ENCODE measurements at places on chromosomes 7 and 10.

DNA sequence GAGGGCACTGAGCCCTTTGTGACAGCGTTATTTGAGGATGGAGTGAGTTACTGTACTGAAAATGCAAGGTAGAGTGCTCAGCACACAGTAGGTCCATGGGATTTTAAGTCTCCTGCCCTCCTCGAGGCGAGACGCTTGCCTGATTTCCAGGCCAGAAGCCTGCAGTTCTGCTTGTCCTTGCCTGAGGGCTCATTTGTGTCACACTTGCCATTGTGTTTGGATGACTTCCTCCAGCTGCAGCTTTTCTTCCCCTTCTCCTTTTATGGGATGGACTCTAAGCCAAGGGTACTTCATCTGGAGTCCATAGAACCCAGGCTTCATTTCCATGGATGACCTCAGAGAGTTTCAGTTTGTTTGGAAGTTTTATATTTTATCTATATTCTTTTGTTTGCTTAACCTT is 304.2 kb upstream of the BMPER start:
- DNase-seq: no peak

- no peak for DNase-seq
These were observed 239.2 kb downstream of the GRID1 start for GRCh38 chr10:86127274-86127819.

GRCh38 chr7:39367943-39368342 is 198.3 kb upstream of the YAE1 start:
- DNase-seq: no peak

GRCh38 chr10:77832238-77832637 is 94.3 kb downstream of the DLG5 start:
- DNase-seq: no peak

GRCh38 chr7:23438171-23438570 is 32.1 kb downstream of the IGF2BP3 start:
- DNase-seq: no peak

GRCh38 chr7:53476566-53476965 is 441.1 kb downstream of the POM121L12 start:
- DNase-seq: no peak

DNA sequence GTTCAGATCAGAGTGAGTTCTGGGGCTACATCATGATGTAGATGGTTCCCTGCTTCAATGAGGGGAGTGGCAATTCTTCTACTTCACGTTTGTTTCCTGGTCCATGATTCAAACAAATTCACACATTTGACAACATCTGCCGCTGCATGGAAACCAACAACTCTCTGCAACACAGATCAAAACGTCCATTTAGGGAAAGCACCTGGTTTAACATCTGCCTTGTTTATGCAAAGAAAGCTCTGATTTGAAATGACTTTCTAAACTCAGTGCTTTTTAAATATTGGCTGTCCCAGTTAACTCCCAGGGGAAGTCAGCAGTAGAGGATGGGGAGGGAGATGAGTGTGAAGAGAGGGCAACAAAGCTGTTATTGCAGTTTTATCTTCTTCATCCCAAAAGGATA is 93.8 kb downstream of the GAD2 start:
- DNase-seq: no peak

GRCh38 chr7:47143339-47143738 is 438.6 kb downstream of the TNS3 start:
- no peak for DNase-seq

- no peak for DNase-seq
These were observed 45.5 kb downstream of the GSAP start for GRCh38 chr7:77370606-77371005.

- DNase-seq: no peak
These were observed 9.2 kb downstream of the LAMB4 start for GRCh38 chr7:108120933-108121332.

GRCh38 chr7:139763330-139763729 is 14.5 kb downstream of the HIPK2 start:
- no peak for DNase-seq

DNA sequence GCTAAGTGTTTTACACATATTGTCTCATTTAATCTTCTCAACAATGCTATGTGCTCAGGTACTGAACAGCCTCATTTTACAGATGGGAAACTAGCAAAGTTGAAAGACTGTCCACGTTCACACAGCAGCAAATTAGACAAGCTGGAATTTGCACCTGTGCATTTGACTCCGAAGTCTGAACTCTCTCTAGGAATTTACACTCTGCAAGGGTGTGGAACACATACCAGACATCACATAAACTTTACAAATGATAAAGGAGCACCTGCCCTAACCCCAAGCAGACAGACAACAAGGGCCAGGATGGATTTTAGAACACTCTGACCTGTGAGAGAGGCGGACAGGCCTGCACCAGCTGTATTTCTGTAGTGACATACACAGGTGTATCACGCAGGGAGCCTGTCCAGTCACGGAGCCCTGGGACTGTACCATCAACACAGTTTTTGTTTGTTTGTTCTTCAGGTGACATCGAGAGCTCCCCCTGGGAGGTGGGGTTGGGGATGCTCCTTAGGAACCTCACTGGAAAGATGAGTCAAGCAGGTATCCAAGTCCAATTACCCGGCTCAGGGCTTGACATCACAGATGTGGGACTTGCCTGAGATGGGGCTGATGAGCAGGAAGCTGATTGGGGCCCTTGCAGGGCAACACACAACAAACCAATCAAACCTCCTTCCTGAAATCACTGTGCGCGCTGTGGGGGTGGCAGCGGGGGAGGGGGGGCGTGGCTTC is 31.0 kb downstream of the MKI67 start:
- no peak for DNase-seq

DNA sequence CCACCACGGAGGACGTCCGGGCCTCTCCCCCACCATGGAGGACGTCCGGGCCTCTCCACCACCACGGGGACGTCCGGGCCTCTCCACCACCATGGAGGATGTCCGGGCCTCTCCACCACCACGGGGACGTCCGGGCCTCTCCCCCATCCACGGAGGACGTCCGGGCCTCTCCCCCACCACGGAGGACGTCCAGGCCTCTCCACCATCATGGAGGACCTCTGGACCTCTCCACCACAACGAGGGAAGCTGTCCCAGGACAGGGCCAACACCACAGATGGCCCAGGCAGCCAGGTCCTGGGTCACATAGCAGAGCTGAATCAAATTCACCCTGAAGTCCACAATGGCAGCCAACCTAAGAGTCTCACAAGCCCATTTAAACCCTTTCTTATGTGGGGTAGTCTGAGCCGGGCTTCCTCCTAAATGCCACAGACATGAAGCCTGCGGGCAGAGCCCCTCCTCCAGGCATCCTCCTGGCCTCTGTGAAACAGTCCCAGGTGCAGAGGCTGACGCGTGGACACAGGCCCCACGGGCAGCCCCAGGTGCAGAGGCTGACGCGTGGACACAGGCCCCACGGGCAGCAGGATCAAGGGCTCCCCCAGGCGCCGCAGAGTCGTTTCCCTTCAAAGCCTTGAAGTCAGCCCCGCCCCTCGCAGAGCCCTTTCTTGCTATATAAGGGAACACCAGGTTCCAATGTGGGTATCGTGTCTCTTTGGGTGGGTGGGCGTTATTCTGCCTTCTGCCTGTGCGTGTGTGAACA is 47.0 kb downstream of the FOXL3 start:
- DNase-seq: no peak

DNA sequence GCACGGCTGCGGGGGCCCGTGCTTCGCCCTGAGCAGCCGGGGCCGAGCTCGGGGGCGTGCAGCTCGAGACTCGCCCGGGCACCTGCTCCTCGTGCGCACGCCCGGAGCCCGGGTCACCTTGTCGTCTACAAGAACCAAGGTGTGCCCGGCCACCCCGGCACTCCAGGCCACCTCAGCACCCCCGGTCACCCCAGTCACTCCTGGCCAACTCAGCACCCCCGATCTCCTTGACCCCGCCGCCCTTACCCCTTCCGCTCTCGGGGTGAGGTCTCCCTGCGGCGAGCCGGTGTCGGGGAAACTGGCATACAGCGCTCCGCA is 268 bp upstream of the IGFBP3 start:
- DNase-seq: no peak

- no peak for DNase-seq
These were observed 27.8 kb upstream of the C10orf120 start for GRCh38 chr10:122727426-122727825.

DNA sequence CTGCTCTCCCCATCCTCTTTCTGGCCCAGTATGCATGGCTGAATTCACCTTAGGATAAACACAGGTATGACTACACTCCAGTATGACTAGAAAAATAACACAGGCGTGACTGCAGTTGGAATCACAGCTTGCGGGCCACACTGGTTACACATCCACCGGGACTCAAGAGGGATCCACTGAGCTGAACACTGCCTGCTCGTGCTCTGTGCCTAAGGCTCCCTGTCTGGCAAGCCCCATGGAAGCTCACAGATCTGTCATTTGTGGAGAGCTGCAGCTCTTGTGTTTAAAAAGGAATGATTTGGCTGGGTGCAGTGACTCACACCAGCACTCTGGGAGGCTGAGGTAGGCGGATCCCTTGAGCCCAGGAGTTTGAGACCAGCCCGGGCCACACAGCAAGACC is 26.8 kb downstream of the VOPP1 start:
- DNase-seq: no peak

GRCh38 chr10:126525326-126525725 is 137.0 kb upstream of the ADAM12 start:
- no peak for DNase-seq

GRCh38 chr7:30605832-30606231 is 11.2 kb downstream of the GARS1 start:
- no peak for DNase-seq

- DNase-seq: peak; percentile 57
These were observed 14.2 kb upstream of the HPS1 start for GRCh38 chr10:98460837-98461499.

DNA sequence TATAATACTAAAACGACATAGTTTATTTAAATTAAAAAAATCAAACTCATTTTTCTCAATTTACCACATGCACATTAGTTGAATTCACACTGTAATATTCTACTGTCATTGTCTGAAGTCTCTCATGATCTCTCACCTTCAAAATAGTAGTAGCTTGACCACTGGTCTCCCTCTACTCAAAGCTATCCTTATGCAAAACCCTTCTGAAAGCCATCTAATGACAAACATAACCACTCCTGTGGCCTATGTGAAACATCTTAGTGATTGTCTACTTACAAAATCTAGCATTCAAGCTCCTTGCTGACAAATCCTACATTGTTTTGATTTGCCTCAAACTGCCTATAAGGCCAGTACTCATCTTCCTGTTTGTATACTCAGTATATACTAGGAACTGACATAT is 606.0 kb upstream of the GHITM start:
- no peak for DNase-seq

DNA sequence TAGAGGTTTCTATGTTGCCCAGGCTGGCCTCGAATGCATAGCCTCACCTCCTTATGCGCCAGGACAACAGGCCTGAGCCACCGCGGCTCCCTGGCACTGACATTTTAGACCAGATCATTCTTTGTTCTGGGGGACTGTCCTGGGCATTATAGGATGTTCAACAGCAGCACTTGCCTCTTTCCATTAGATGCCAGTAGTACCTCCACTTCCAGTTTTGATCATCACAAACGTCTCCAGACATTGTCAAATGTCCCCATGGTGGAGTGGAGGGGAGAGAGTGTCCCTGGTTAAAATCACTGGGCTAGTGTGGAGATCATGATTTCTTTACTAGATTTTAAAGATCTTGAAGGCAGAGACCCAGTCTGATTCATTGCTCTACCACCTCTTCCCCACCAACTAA is 125.2 kb upstream of the MKLN1 start:
- DNase-seq: no peak

DNA sequence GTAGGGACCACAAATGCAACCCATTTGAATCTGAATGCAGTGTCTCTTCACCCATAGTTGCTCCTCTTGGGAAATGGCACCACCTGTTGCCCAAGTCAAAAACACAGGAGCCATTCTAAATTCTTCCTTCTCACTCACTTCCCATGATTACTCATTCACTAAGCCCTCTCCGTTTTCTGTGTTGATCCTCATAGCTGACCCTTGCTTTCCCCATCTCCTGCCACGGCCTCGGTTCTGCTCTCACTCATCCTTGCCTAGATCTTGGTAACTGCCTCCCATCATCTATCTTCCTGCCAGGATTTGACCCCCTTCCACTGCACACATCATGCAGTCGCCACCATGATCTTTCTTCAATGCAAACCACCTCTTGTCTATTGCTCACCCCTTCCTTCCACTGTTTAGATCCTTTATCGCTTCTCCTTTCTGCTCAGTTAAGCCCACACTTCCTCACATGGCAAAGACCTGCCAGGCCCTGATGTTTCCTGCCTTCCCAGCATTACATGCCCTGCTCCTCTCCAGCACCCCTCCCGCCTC is 19.0 kb upstream of the CPN1 start:
- DNase-seq: no peak

GRCh38 chr10:52755297-52756062 is 17.1 kb downstream of the MBL2 start:
- DNase-seq: no peak

DNA sequence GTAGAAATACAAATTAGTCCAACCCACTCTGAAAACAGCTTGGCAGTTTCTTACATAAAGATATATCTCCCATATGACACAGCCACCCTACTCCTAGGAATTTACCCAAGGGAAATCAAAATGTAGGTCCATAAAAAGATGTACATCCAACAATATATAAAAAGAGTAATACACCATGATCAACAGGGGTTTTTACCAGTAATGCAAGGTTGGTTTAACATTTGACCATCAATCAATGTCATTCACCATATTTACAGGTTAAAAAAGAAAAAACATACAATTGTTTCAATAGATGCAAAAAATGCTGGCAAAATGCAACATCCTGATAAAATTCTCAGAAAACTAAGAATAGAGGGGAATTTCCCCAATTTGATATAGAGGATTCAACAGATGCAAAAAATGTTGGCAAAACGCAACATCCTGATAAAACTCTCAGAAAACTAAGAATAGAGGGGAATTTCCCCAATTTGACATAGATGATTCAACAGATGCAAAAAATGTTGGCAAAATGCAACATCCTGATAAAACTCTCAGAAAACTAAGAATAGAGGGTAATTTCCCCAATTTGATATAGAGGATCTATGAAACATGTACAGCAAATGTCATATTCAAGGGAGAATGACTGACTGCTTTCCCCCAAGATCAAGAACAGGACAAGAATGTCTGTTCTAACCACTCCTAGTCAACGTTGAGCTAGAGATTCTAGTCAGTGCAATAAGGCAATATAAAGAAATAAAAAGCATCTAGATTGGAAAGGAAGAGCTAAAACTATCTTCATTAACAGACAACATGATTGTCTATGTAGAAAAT is 13.7 kb downstream of the ADAP1 start:
- no peak for DNase-seq

DNA sequence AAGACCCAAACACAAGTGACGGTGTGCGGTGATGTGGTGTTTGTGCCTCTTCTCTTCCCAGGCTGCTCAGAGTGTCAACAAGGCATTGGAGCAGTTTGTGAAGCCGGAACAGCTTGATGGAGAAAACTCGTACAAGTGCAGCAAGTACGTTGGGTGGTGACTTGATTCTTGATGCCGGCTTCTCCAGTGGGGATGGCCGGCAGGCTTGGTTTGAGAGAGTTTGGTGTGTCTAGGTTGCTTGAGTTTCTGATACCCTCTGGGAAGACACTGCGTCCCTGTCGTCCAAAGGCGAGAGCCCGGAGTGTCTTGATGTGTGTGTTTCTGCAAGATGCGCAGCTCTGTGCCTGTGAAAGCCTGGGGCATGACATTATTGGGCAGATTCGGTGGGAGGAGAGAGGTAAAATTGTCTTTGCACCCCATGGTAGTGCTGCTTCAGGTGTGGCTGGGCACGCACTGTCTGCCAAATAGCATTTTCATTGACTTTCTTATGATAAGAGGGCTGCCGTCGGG is 111.8 kb downstream of the ANKRD61 start:
- DNase-seq: no peak

- no peak for DNase-seq
These were observed 93.0 kb upstream of the NPS start for GRCh38 chr10:127456122-127456521.

GRCh38 chr7:132495936-132496335 is 80.3 kb downstream of the PLXNA4 start:
- no peak for DNase-seq

Data from ovary (tissue), 10 donors.